ENCODE measurements at places on chromosomes 16 and 17.
A peak's percentile ranks its signal among the peaks of the same experiment; 100 is the strongest.

DNA sequence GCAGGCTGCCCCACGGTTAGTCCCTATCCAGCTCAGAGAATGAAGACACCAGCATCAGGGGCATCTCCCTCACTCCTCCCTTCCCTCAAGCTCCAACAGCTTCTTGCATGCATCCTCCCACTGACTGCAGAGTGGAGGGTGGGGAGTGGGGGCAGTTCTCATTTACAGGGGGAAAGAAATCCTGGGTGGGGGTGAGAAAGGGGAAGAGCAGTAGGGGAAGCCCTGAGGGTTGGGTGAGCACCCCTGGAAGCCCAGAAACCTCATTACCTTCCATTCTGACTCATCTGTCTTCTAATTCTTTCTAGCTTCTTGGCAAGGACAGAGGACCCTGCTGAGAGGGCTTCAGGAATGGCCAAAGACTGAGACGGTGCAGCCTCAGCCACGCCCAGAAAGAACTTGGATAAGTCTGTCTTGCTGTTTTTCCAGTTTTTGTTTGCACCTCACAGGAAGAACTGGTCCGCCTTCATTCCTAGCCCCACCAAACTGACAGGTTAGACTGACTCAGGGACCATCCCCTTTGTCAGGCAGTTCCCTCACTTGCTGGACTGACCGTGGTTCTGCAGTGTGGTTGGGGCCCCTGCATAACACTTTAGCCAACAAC lies 52.5 kb upstream of the WSB1 start:
- DNase-seq = no peak

DNA sequence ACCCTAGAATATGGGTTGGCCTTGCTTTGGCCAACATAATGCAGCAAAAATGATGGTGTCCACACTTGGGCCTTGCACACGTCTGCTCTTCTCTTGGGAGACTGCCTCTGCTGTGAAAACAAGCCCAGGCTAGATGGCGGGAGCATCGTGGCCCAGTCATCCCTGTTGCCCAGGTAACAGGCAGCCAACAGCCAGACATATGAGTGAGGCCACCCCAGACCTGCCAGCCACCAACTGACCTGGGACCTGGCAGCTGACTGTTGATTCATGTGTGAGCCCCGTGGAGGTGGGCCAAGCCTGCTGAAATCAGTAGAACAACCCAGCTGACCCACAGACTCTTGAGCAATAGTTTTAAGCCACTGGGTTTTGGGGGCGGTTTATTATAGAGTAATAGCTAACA lies 39.4 kb upstream of the CDH3 start:
- DNase-seq = no peak

DNA sequence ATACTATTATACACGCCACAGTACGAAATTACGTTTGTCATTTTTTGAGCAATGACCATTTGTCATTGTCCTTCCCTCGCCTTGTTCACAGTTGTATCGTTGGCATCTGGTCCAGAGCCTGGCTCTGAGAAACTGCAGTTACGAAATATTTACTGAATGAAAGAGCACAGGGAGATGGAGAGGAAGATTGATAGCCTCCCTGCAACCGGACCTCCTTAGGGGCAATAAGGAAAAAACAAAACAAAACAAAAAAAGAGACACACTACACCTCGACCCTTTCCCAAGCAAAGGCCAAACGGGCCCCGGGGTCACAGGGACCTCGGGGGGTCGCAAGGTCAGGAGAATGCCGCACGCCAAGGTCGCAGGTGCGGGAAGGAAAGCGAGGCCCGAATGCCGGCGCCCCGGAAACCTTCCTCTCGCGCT lies 857 bp downstream of the GOT2 start:
- no peak for DNase-seq

DNA sequence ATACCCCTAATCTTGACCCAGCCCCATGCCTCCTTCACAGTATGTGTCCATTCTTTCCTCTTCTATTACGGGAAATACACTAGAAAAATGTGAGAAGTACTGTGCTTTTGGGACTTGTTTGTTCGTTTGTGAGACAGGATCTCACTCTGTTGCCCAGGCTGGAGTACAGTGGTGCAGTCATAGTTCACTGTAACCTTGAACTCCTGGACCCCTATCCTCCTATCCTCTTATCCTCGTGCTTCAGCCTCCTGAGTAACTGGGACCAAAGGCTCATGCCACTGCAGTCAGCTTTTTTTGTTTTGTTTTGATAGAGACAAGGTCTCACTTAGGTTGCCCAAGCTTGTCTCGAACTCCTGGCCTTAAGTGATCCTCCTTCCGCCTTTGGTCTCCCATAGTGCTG lies 29.9 kb upstream of the RASL10B start:
- no peak for DNase-seq

- DNase-seq = no peak
These were observed 2.6 kb downstream of the NHERF2 start for GRCh38 chr16:2029350-2029749.

DNA sequence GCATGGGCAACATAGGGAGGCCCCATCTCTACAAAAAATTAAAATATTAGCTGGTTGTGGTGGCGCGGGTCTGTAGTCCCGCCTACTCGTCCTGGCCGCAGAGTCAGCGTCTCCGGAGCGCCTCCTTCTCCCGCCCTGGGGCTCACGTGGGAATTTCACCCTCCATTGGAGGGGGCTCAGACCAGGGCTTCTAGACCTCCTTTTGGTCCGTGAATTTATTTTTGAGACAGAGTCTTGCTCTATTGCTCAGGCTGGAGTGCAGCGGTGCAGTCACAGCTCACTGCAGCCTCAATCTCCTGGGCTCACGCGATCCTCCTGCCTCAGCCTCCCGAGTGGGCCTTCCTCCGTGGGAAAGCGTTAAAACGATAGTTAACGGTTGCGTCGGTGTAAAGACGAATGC lies 394 bp upstream of the NME4 start:
- no peak for DNase-seq

DNA sequence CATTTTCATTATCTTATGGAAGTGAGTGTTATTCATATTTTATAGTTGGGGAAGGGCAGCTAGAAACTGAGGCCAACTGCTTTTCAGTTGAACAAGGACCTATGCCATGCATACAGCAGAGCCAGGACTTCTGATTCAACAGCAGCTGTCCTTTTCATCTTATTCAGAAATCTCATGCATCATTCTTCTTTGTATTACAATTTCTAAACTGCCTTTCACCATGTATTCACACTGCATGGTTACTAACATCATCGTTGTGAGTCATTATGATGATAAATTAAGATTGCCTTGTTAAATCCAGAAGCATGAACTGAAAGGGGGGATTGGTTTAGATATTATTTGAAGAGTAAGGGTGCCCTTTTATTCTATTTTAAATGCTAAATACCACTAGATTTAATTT lies 1470.1 kb upstream of the GOT2 start:
- no peak for DNase-seq

GRCh38 chr16:73887911-73888310 lies 408.7 kb upstream of the PSMD7 start:
- no peak for DNase-seq

DNA sequence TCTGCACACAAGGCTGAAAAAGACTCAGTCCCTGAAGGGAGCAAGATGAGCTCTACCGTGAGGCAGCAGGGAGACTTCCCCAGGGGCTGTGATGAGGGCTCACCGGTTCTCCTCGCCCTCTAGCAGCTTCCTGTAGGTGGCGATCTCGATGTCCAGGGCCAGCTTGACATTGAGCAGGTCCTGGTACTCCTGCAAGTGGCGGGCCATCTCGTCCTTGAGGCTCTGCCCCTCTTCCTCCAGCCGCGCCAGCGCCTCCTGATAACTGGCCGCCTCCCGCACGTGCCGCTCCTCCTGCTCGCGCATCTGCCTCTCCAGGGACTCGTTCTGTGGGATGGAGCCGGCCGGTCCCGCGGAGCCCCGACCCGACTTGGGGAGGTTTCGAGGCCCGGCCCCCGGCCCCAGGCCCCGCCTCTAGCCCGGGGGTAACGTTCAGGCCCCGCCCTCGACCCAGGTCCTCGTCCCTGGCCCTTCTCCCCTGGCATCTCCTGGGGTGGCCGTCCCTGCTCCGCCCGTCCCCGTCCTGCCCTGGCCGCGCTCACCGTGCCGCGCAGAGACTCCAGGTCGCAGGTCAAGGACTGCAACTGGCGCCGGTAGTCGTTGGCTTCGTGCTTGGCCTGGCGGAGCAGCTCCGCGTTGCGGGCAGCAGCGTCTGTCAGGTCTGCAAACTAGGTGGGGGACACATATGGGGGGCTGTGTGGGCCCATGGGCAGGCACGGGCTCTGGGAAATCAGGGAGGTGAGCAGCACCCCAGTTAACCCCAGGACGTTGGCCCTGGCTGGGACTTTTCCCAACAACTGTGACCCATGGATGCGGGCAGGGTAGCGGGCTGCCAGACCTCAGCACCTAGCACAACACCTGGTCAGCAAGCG lies 3.9 kb downstream of the GFAP start:
- no peak for DNase-seq

DNA sequence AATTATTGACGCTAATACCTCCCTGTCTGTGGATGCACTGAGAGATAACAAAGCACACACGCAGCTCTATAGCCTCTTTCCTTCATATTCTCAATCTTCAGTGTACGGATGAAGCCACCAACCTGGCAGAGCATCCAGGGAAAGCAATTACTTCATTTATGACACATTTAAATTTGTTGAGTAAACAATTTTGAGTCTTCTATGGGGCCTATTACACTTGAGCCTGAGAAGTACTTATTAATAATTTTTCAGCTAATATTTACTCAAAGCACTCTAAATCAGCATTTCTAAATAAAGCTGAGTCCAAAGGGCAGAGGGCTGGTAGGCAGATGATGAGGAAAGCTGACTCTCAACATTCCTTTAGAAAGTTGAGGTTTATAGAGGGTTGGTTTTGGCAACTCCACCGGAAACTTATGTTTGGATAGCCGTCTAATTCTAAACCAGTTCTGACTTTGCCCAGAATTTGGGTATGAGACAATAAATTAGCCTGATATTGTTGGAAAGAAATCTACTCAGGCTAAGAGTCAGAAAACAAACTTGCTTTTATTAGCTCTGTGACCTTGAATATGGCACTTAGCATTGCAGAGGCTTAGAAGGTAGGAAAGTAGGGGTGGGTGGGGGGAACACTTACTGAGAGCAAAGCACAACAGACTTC lies 643.5 kb downstream of the CDH11 start:
- DNase-seq = no peak

DNA sequence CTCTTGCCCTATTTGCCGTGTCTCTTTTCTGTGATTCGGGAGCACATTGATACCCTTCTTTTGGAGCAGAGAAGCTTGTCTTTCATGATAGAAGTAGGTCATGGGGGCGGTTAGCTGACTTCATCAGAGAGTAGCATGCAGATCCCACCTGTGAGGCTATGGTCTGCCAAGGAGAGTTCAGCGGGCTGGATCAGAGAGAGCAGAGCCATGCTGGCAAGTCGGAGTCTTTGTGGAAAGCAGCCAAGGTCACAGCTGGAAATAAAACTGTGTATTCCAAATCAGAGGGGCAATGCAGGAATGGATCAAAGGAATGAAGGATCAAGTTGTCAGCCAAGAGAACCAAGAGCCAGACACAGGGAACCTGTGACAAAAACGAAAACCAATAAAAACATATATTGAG lies 595.9 kb downstream of the WWOX start:
- DNase-seq = no peak

- no peak for DNase-seq
These were observed 357.4 kb upstream of the CA10 start for GRCh38 chr17:52515927-52516326.

DNA sequence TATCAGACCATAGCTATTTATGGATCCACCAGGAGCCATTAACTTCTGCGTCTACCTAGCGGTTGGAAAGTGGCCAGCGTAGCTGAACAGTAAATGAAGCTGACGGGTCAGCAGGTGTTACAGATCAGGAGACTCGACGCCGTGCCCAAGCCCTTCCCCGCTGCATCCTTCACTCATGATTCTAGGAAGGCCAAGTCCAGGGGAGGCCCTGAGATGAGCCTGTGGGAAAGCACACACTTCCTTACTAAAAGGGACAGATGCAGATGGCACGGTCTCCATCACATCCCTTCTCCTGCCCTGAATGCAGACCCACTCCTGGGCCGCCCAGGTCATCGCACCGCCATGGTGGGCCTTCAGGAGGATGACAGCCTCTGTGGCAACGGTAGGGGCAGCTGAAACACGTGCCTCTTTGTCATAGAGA lies 67.7 kb upstream of the DNAH17 start:
- DNase-seq = no peak

GRCh38 chr17:63950940-63951907 lies 19.1 kb upstream of the CD79B start:
- DNase-seq = no peak

- DNase-seq = no peak
These were observed 258.2 kb upstream of the TNRC6C start for GRCh38 chr17:77700165-77700881.

GRCh38 chr17:43846221-43846712 lies 709 bp upstream of the CD300LG start:
- DNase-seq = peak; percentile 90

- peak; percentile 38 for DNase-seq
These were observed at the start of gene EMP2 for GRCh38 chr16:10579965-10580882. EMP2 (minus strand) TSS chr16:10580598; CDS start chr16:10547617, 32,981 bp downstream.

- no peak for DNase-seq
These were observed 54.6 kb downstream of the ABCC12 start for GRCh38 chr16:48101069-48101674.

DNA sequence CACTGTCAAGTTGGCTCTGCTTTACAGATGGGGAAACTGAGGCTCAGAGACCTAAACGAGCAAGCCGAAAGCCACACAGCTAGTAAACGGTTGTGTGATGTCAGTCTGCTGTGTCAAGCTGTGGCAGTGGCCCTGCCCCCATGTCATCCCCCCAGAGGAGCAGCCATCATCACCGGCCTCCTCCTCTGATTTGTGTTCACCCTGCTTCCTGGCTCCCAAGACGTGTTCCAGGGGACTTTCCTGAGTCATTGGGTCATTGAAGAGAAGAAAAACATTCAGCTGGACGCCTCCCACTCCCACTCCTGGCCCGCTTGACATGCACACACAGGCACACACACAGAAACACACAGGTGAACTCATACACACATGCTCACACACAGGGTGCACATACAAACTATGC lies 54.0 kb upstream of the CIBAR2 start:
- no peak for DNase-seq

- no peak for DNase-seq
These were observed 114.0 kb downstream of the PRKCB start for GRCh38 chr16:23949630-23950290.

- no peak for DNase-seq
These were observed 356.0 kb downstream of the C16orf95 start for GRCh38 chr16:86961171-86961601.

- DNase-seq = no peak
These were observed 999.9 kb downstream of the KCNJ18 start for GRCh38 chr17:22692066-22692805.

GRCh38 chr16:85980686-85981085 lies 81.7 kb downstream of the IRF8 start:
- DNase-seq = no peak
